ENCODE measurements at places on chromosomes 5 and 9.

GRCh38 chr9:68530618-68531017 lies 10.1 kb downstream of the TMEM252 start:
- peak; percentile 71 for DNase-seq

- DNase-seq = no peak
Observed at GRCh38 chr9:68493958-68494577, 46.6 kb downstream of the TMEM252 start.

- DNase-seq = no peak
Observed at GRCh38 chr5:178417391-178417811, 172.8 kb downstream of the COL23A1 start.

- peak; percentile 48 for DNase-seq
Observed at GRCh38 chr5:473551-474192, 30.7 kb downstream of the EXOC3 start.

DNA sequence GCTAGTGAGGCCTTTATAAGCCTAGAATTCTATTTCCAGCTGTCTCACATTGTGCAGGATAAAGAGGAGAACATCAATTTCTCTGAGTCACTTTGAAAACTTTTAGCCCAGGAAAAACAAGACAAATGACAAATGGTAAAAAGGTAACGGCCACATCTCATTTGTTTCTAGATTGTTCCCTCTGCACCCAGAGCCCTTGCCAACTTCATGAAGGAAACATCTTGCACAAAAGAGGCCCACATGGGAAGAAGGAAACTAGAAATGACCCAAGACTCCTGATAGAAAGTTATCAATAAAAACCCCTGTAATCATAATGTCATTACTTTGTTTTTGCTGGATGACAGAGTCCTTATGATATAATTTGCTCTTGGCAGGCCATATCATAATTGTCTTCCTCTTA lies 5.3 kb downstream of the DPYSL3 start:
- DNase-seq = no peak

DNA sequence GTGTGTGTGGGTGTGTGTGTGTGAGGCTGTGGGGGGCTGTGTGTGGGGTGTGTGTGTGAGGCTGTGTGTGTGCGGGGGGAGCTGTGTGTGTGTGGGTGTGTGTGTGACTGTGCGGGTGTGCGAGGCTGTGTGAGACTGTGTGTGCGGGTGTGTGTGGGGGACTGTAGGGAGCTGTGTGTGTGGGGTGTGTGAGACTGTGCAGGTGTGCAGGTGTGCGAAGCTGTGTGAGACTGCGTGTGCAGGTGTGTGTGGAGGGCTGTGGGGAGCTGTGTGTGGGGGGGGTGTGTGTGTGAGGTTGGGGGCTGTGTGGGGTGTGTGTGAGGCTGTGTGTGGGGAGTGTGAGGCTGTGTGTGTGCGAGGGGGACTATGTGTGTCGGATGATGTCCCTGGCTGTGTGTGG lies 23.2 kb downstream of the AHRR start:
- DNase-seq = no peak

- DNase-seq = peak; percentile 10
Observed at GRCh38 chr5:129460936-129461710, 1.0 kb downstream of the ADAMTS19 start.

GRCh38 chr5:86974955-86975354 lies 292.7 kb upstream of the RASA1 start:
- DNase-seq = no peak

GRCh38 chr5:123359454-123360200 lies 63.6 kb downstream of the CEP120 start:
- no peak for DNase-seq

- no peak for DNase-seq
Observed at GRCh38 chr9:76610011-76610352, 151.0 kb downstream of the GCNT1 start.

DNA sequence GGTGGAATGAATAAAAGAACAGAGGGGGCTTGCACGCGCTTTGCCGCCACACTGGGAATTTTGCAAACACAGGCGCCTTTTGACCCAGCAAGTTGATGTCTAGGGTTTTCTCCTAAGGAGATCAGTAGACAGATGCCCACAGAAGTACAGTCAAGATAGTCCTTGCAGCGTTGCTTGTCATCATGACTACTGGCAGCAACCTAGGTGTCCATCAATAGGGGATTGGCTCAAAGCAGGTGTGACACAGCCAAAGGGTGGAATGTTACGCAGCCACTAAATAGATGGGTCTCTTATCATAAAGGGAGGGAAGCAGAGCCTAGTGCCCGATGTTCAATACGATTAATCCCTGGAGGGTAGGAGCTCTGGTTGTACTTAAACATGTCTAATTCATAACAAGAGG lies 63.8 kb upstream of the GGTA1 start:
- no peak for DNase-seq

DNA sequence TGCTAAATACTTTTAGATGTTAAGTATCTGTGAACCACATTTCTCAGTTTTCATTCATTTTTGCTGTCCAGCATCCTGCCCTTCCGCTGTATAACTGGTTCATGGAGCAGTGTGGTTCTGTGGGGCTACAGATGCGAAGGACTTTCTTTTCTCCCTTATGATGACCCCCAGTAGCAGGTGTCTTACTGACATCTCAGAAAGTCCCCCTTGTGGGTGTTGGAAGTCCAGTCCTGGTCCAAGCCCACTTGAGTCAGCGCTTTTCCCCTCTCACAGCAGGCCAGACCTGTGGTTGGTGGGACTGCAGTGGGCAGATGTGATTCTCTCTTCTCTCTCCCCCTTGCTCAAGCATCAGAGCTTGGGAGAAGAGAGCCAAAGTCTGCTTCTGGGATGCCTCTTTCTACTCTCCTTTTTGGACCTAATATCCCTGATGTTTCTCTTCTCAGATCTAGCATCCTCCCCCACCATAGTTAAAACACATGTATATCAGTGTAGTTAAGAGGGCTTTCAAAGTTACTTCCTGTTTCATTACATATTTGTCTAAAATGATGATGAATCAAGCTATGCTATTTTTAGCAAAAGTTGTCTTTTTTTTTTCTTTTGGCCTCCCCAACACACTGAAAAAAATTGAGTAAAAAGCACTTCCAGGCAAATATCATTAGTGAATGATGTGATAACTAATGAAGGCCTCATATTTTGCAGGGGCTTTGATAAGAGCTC lies 119.5 kb upstream of the ZNF618 start:
- no peak for DNase-seq

GRCh38 chr5:42836070-42836769 lies 24.5 kb upstream of the SELENOP start:
- DNase-seq = no peak

- DNase-seq = no peak
Observed at GRCh38 chr5:119070578-119070827, 384 bp upstream of the DMXL1 start.

DNA sequence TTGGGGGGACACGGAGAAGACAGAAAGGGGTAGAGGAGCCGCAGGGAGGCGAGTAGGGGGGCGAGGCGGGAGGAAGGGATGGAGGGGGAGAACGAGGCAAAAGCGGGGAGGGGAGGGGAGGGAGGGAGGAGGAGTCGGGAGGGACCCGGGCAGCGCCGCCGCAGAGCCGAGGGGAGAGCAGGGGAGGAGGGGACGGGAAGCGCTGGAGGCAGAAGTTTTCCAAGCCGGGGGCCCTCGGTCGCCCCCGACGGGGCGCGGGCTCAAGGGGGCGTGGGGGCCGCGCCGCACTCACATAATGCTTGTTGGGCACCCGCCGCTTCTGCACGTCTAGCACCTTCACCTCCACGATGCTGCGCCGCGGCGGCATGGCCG lies 353 bp downstream of the SH3PXD2B start:
- peak; percentile 70 for DNase-seq

DNA sequence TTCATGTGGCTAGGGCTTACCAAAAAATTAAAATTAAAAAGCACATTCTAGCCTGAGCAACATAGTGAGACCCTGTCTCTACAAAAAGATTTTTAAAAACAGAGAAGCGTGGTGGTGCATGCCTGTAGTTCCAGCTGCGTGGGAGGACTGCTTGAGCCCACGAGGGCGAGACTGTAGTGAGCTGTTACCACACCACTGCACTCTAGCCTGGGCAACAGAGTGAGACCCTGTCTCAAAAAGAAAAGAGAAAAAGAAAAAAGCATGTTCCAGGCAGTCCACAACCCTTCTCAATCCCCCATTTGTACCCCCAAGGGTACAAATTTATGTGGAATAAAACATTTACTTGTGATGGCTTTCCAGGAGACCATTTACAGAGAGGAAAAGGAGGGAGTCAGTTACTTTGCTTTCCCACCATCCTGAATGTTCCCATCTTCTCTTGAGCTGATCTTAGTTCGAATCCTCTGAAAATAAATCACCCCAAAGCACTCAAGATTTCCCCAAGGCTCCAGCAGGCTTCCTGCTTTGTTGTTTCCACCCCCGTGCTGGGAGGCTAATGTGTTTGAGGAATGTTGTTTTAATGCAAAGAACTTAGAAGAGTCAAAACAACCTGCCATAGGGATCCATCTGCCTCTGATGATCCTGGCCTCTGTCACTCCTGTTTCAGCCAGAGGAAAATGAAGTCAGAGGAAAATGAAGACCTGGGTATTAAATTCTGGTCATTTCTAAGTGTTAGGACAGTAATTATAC lies 384.7 kb downstream of the BNC2 start:
- no peak for DNase-seq

GRCh38 chr9:31140316-31140715 lies 1244.1 kb upstream of the ACO1 start:
- DNase-seq = no peak

GRCh38 chr5:158541536-158542297 lies 558.0 kb downstream of the EBF1 start:
- DNase-seq = no peak

DNA sequence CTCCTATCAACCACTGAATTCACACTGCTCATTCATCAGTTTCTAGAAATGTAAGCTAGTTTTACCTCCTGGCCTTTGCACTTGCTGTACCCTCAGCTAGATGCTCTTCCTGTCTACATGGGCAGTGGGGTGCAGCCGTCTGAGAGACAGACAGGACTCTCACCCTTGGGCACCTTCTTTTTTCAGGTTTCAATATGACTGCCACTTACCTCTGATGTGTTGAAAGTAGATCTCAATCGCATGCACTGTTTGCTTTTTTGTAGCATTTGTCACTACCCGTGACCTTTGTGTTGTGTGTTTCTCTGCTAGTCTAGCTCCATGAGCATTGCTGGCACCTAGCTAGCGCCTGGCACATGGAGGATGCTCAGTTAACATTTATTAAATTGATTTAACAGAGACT lies 403.1 kb upstream of the TRPC7 start:
- DNase-seq = no peak

DNA sequence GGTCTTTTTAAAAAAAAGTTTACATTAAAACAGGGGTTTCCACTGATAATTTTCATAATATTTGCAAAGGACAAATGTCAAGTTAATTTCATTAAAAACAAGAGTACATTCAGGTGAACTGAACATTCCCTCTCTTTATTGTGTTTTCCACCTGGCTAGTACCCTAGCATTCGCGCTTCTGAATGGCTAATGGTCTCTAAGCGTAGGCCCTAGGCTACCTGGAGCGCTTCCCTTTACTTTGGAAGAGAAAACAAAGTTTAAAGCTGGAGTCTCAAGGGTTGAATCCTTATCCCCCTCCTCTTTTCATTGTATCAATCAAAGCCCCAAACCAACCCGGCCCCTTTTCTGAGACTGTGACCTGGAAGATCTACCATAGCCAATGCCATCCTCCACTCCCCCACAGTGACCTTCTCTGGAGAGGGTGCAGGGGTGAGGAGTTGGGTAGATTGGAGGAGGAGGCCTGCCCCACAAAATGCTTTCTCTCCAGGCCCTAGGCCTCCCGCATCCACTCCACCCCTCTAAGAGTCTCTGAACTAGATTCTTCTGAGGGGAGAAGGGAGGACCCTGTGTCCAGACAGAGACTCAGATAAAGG lies 73.3 kb upstream of the TBCA start:
- DNase-seq = no peak

GRCh38 chr5:31408814-31409213 lies 123.1 kb downstream of the DROSHA start:
- DNase-seq = no peak

DNA sequence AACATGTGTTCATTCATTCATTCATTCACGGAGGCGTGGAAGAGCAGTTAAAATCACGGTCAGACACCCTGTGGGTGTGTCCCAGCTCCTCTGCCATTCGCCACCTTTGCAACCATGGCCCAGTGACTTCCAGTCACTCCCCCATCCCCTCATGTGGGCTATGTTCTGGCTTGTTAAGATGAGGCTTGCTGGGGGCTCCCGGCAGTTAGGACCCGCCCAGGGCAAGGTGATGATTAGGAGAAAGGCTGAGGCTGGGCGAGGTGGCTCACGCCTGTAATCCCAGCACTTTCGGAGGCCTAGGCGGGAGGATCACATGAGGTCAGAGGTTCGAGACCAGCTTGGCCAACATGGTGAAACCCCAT lies 24.9 kb upstream of the PTGES start:
- DNase-seq = no peak

DNA sequence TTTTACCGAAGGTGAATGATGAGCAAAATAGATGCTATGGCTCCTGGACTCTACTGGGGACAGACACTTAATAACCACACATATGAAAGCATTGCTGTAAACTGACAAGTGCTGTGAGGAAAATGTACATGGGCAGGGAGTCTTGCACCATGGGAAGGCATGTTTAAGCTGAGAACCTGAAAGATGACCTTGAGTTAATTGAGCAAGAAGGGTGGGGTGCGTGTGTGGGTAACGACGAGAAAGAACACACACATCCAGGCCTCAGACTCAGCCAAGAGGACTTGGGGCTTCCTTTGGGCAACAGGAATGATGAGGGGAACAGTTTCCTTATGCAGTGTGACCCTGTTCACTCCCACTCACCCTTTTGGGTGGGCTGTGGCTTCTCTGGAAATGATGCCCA lies 73.1 kb downstream of the HSPA4 start:
- no peak for DNase-seq

- DNase-seq = no peak
Observed at GRCh38 chr5:170075696-170076095, 30.0 kb upstream of the FOXI1 start.

GRCh38 chr5:114435885-114436299 lies 74.0 kb downstream of the KCNN2 start:
- no peak for DNase-seq

- DNase-seq = no peak
Observed at GRCh38 chr9:89304834-89305188, 6.2 kb upstream of the CKS2 start.

GRCh38 chr5:76716456-76717157 lies 681 bp downstream of the F2R start:
- no peak for DNase-seq

GRCh38 chr5:169745441-169746146 lies 108.5 kb downstream of the DOCK2 start:
- peak; percentile 32 for DNase-seq

DNA sequence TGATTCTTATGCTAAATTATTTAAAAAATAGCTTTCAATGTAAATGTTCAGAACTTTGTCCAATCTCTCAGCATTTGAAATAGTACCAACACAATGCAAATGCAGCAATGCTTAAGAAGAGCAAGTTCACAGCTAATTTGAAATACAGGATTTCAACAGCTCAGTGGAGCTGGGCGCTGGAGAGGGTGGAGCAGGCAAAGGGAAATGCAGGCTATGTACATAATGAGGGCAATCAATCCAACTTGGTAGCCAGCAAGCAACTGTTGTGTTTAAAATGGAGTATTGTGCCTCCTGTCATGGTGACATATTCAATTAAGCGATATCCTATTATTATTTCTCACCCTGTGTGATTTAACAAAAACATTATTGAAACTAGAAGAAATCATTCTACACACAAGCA lies 568.8 kb downstream of the PSAT1 start:
- no peak for DNase-seq

Data from ovary (tissue), 10 donors.